Pancreas (tissue), 10 donors: ENCODE measurements at places on chromosomes 12 and 14. TPM values are rescaled to one million over a fixed set of nuclear protein-coding genes. Genes with fewer than 3 reads are reported as not detected.
A peak's percentile ranks its signal among the peaks of the same experiment; 100 is the strongest.

Gene CINP
- 25.8 TPM for polyA plus RNA-seq

DNA sequence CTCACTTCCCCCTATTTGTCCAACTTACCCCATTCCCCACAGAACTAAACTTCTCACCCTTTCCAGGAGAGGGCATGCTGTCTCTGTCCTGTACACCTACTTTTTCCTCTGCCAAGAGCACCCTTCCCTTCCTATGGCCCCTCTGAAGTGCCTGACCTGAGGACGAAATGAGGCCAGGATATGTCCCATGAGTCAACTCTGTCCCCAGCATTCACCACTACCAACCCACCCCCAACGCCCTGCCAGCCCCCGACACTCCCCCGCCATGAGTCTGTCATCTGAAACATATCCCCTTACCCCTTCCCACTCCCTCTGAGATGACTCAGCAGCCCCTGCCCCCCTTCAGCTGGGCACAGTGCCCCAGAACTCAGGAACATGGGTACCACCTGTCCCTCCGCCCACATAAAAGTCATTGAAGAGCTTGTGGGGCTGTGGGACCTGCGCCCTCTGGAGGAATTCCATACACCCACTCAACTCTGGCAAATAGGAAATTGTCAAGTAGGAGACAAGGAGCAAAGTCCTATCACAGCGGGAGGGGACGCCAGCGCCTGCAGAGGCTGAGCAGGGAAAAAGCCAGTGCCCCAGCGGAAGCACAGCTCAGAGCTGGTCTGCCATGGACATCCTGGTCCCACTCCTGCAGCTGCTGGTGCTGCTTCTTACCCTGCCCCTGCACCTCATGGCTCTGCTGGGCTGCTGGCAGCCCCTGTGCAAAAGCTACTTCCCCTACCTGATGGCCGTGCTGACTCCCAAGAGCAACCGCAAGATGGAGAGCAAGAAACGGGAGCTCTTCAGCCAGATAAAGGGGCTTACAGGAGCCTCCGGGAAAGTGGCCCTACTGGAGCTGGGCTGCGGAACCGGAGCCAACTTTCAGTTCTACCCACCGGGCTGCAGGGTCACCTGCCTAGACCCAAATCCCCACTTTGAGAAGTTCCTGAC lies 26.3 kb downstream of the ITGA7 start:
- peak; percentile 67 for DNase-seq

DNA sequence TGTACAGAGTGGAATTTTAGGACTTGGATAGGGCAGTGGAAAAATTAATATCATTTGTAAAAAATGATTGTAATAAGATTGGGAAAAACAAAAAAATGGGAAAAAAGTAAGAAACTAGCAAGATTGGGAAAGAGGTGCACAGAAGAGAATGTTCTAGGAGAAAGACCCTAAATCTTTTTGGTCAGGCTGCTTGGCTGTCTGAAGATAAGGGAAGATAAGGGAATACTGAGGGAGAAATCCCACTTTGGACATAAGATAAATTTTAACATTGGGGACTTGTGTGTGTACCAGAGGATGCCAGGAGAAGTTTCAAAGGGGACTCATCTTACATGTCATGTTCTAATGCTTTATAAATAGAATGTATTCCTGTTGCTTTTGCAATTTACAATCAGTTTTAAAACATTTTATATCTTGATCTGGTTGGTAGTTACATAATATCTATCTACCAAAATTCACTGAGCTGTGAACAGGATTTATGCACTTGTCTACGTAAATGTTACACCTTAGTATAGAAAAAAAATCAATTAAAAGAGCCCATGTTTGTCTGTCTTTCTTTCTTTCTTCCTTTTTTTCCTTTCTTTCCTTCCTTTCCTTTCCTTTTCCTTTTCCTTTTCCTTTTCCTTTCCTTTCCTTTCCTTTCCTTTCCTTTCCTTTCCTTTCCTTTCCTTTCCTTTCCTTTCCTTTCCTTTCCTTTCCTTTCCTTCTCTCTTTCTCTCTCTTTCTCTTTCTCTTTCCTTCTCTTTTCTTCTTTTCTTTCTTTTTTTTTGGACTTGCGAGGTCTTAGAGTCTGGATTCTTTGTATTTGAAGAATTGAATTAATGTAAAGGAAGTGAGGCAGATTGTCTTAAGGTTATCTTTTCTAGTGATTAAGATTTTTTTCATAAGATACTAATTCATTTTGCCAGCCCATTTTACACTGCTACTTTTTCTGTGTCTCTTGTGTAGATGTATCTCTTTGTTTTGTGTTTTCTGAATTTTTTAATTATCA lies 66.1 kb downstream of the KTN1 start:
- no peak for DNase-seq

Gene PTHLH
- polyA plus RNA-seq: 0.15 TPM

Gene CGRRF1
- 12.9 TPM for polyA plus RNA-seq

Gene WNT1
- polyA plus RNA-seq: not detected

Gene OTUB2
- polyA plus RNA-seq: 0.30 TPM

Gene SLCO1A2
- polyA plus RNA-seq: not detected

Gene FMNL3
- polyA plus RNA-seq: 3.1 TPM

Gene NPFF
- not detected for polyA plus RNA-seq

DNA sequence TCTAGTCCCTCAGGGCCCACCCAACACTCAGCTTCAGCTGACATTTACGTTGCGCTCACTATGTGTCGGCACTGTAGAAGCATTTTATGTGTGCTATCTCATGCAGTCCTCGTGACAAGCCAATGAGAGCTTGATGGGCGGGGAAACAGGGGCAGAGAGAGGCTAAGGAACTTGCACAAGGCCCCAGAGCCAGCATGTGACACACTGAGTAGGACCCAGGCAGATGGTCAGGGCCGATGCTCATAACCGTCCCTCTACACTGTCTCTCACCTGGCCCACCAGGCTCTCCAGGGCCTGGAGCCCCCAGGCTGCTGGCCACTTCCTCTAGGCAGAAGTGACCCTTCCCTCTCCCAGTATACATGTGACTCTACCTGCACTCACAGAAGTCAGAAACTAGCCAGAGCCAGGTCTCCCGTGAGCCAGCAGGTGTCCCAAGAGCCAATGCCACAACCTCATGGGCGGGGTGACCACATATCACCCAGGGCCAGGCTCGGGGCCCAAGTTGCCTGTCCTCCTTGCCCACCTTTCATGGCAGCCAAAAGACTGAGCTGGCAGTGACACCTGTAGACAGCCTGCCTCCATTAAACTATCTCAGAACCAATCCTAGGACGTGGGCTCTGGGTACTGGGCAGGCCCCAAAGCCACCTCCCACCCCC lies 38.3 kb downstream of the TTC7B start:
- no peak for DNase-seq

Gene RASSF8
- polyA plus RNA-seq: 4.3 TPM
